Activated CD4-positive, alpha-beta T cell treated with anti-CD3 and anti-CD28 coated beads, Interleukin-2, amount 50 U/mL, for 4 hours (primary cell): ENCODE measurements at places on chromosomes 2 and 18.

DNA sequence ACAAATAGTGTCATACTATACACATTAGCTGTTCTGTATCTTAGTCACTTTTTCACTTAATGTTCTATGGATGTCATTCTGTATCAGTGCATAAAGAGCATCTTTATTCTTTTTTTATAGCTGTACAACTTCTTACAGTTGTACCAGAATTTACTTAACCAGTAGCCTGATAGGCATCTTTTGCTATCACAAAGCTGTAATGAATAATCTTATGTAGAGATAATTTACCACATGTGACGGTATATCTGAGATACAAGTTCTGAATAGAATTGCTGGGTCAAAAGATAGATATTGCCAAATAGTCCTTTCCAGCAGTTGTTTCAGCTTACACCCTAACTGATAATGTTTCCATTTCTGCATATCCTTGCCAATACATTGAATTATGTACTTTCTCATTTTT lies 70.0 kb downstream of the PTRHD1 start:
- no peak for DNase-seq

DNA sequence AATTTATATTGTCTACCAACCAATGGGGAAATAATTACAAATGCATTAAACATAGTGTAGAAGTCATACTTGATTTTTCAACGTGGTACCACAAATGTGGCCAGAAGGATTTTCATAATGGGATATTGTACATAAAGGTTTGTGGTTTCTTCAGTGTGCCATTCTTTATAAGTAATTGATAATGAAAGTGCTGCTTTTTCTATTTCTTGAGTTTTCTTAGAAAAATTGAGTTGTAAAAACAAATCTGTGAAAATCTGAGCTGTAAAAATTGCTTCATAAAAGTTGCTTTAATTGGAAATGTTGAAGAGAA lies 103.6 kb downstream of the KYNU start:
- no peak for DNase-seq

GRCh38 chr2:128746356-128746755 lies 427.7 kb upstream of the HS6ST1 start:
- DNase-seq, result no peak

DNA sequence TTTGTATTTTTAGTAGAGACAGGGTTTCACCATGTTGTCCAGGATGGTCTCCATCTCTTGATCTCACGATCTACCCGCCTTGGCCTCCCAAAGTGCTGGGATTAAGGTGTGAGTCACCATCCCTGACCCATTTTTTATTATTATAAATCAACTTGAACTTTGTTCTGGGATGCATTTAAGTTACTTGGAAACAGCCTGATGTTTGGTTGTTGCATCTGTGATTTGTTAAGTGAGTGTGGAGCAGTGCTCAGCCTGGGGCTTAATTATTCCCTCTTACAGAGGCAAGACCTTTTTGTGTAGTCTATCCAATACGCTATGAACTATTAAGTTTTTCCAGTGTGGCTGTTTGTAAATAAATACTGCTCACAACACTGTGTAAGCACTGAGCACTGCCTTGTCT lies 32.6 kb downstream of the MTA3 start:
- no peak for DNase-seq

DNA sequence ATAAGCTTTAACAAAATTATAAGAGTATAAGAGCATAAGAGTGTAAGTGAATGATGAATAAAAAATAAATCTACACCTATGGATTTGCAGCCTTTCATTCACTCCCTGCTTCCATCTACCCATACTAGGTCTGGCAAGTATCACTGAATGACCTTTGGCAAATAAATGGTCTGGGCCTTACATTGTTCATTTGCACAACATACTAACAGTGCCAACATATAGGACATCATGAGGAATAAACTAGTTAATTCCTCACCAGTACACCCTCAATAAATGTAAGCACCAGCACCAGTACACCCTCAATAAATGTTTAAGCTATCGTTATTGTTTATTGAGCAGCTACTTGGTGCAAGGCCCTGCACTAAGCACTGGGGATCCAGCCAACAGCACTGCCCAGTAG lies 26.9 kb downstream of the STAT1 start:
- no peak for DNase-seq

- DNase-seq, result no peak
Observed at GRCh38 chr2:607709-608108, 69.5 kb downstream of the TMEM18 start.

DNA sequence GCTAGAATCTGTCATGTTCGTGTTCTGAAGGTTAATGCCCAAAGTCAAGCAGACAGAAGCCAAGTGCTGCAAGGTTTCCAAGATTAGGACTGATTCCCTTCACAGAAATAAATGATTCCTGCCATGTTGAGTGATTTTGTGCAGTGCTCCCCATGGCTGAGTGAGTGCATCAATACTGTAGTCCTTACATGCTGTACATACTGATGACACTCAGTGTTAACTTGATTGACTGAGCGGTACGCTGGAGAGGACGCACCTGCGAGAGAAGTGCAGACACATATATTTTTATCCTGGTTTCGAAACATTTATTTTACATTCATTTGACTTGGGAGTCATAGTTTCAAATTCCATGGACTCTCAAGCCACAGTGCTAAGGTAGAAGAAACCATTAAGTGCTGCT lies 92.0 kb downstream of the ASXL3 start:
- DNase-seq, result no peak
